Neuronal stem cell (in vitro differentiated cells): ENCODE measurements at places on chromosomes 3 and 15.

DNA sequence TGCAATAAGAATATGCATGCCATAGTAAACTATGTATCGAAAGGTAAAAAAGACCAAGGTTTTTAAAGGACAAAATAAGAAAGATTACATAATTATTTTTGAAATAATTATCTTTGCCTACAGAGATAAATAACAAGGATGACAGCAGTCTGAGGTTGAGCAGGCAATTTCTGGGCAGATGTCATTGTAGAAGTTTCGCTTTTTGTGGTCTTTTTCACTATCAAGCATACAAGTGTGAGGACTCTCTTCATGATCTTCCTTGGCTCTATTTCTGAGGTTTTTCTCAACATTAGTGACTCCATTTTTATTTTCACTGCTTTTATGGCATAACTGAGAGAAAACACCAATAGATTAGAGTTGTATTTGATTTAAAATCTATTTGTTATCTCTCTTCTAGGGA, 1337.9 kb upstream of the EPHA6 start:
- DNase-seq = no peak

GRCh38 chr3:119632216-119632615, 28.2 kb downstream of the POPDC2 start:
- no peak for DNase-seq

DNA sequence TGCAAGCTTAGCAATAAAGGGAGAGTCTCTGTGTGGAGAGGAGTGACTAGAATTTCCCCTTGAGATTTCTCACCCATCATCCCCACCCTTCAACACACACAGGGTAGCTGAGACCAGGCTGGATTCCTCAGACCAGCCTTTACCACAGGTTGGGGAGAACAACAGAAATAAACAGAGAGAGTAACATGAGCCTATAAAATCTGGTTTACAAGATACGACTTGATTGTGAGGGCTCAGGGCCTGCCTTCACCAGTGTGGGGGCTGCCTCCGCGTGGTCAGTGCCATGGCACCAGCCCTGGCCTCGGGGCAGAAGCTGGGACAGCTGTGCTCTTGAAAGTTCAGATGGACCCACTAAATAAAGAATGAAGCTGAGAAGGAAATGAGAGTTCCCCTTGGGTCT, 14.6 kb upstream of the MAGEF1 start:
- DNase-seq = no peak

DNA sequence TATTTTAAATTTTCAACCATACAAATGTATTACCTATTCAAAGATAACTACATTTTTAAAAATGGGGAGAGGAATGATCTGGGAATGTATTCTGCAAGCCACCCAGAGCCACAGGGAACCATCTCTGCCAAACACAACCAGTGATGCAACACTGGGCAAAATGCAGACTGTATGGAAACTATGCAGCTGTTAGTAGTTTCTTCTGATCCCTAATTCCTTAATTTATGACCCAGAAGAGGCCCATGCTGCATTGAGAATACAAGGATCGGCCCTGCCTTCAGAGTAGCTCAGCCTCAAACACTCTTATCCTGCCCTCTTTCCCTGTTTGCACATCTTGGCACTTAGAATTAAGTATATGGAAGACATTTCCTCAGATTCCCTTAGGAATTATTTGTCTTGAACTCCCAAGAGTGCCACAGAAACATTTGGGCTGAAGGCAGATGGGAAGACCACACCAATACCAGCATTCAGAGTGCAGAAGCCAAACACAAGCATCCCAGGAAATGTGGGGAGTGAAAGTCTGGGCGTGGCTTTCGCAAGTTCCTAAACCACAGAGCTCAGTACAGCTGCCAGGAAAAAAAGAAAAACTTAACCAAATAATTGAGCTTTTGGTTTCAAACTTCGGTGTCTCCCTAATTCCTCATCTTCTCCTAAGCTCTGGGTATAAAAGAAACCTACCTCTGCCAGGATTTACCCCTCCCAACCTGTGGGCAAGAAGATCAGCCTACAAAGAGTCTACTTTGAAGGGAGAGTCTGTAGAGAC, 5.3 kb downstream of the SNUPN start:
- no peak for DNase-seq

DNA sequence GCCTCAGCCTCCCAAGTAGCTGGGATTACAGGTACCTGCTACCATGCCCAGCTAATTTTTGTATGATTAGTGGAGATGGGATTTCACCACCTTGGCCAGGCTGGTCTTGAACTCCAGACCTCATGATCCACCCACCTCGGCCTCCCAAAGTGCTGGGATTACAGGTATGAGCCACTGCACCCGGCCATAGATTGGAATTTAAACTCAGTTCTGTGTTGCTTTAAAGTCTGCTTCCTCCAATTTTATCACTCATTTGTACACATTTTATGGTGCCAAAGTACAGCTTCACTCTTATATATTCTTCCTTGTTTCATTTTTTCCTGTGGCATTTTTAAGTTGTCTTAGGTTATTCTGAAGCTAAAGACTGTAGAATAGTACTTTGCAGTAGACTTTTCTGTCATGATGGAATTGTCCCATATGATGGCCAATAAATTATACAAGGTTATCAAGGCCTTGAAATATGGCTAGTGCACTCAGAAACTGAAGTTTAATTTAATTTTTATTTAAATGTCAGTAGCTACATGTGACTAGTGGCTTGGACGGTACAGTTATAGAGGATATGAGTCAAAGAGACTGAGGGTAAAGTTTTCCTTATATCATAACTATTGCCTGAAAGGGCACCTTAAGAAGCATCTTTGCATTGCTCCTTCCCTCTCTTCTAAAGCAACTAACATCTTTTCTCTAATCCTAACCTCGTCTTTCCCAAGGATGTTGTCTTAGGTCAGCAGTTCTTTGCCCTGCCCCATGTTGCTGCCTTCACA, 28.1 kb downstream of the ATP11B start:
- DNase-seq = no peak

DNA sequence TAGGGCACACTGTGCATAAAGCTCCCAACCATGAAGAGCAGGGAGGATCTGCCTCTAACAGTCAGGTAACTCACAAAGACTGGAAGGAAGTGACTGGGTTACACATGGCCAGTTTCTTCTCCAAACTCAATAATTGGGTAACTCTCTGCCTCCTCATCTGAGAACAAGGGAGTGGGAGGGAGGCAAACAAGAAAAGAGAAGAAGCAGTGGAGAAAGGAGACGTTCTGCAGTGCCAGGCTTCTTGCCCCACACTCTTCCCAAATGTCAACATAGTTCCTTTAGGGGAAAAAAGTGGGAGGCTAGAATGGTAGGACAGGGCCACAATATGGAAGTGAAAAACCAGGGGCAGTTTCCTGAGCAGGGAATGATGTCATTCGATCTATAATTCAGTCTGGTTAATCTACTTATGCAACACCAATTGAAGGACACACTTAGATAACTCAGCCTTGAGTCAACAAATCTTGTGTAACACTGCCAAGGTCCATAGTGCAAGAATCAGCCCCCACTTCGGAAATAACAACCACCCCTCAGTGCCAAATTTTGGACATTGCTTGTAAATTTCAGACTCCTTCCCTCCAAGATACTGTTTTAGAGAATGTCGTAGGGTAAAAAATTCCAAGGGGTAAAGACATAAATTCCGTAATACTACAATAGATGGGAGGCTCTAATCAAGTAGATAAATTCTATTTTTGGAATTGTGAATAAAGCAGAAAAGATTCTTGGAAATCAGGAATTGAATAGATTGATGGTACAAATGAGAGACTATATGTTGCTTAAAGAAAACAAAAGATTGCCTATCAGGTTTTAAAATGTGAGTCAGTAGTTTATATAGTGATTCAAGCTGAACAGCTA, 143.0 kb downstream of the LPP start:
- no peak for DNase-seq

- no peak for DNase-seq
These were observed 237.0 kb downstream of the UACA start for GRCh38 chr15:70526221-70526973.

DNA sequence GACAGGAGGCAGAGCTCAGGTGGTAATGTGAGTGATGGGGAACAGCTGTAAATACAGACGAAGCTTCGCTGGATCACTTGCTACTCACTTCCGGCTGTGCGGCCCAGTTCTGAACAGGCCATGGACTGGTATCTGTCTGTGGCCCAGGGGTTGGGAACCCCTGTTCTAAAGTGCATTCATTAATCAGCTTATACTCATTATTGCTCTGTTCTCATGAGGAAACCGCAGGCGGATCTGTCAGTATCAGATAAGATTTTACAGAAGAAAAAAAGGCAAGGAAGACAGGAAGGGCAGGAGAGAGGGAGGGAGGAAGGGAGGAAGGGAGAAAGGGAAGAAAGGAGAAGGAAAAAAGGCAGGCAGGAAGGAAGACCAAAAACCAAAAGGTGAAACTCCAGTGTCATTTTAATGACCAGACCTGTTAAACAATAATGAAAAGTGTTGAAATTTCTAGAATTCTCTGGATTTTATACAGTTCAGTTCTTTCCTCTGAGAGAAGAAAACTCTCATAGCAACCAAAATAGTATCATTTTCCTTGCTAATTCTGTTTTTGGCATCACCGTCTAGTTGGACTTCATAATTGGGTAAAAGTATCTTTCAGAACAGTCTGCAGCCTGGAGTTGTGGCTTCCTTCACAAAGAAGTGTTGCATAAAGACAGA, 128.0 kb upstream of the PROK2 start:
- no peak for DNase-seq

DNA sequence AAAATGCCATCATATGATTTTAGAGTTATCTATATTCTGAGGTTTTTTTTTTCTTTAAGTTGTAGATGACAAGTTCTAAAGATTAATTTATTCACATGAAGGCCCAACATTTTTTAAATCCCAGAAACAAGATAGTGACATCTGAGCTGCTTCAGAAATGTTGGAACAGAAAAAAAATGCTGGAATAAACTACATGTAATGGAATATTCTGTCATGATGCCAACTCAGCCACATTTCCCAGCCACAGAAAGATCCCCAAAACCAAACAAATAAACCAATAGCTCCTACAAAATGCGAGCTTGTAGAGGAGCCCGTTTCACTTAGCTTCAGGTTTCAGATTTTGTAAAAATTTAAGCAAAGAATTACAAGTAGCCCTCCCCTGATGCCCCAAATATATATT, 111.0 kb upstream of the MYO5C start:
- DNase-seq = no peak

- DNase-seq = no peak
These were observed at the start of gene DPPA2 for GRCh38 chr3:109316162-109316730. Gene DPPA2 (minus strand): TSS chr3:109316517. CDS start chr3:109314542, 1,975 bp downstream.

DNA sequence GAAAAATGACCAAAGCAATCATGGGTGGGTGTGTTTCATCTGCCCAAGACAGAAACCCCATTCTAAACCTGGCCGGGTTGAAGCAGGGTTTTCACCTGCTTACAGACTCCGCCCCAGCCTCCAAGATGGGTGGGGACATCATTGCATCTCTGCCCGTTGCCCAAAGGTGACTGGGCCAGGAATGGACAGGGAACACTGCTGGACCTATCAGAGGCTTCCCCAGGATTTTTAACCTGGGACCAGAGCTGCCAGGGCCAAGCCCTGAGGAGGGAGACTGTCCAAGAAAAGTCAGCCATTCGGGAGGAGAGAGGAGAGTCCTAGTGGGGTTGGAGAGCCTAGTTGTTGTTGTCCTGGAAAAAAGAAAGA, 109.7 kb upstream of the ALDH1A3 start:
- DNase-seq = no peak

DNA sequence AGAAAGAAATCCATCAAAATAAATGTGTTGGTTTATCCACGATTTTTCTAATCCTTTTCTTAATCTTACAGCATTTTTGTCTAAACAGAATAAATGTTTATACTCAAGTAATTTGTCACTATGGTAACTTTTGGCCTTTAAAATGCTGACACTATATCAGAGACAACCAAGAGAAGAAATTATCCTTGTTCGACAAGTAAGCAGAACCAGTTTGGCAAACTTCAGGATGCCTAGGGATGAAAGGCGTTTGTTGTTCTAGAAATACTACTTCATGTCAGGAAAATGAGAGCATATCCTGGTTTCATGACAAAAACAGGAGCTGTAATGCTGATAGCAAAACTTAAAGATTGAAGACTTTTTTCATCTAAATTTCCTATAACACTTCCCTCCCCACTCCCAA, 308.0 kb upstream of the ATP11B start:
- DNase-seq = no peak

GRCh38 chr15:91947683-91948608, 94.4 kb downstream of the SLCO3A1 start:
- no peak for DNase-seq

DNA sequence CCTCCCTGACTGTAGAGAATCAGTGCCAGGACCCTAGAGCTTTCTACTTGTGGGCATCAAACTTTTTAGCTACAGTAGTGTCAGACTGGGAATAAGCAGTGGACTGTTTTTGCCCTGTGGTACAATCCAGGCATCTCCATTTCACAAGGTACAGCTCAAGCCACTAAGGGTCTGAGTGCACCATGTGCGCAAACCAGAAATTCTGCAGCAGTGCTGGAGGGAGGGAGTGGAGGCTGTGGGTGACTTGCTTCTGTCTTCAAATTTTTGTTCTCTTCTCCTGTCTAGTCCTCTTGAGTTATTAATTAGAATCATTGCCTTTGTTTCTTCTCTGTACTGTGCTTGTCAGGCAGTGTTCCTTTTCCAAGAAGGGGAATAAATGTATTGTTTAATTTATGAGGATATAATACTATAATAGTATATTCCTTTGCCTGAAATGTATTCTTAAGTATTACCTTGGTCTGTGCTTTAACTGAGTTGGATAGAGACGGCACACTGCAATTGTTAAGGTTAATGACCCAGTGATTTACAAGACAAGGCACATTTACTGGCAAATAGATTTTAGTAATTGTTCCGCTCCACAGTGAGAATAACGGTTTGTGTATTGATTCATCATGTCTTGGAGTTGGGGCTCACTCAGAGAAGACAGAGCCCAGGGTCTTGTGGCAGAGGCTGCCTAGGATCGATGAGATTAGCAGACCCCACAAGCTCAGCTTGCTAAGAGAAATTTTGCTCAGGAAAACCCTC, 390.6 kb upstream of the CFAP20DC start:
- no peak for DNase-seq

DNA sequence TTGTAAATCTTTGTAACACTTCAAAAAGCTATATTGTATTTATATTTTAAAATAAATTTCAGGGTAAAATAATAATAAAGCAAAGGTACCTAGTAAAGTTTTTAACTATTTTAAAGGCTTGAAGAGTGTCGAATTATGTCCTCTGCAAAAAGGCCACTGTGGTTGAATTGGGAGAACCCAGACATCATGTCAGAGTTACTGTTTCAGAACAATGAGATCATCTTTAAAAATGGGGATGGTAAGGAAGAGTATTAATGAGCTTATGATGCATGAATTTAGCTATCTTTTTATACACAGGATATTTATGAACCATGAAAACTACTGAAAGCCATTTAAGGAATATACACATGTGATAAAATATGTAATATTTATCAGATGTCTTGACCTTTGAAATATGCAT, 26.3 kb downstream of the KCNMB3 start:
- no peak for DNase-seq

- no peak for DNase-seq
These were observed 197.7 kb downstream of the CD47 start for GRCh38 chr3:107892955-107893624.

- peak; percentile 29 for DNase-seq
These were observed 50.2 kb downstream of the CHDH start for GRCh38 chr3:53795789-53796560.

DNA sequence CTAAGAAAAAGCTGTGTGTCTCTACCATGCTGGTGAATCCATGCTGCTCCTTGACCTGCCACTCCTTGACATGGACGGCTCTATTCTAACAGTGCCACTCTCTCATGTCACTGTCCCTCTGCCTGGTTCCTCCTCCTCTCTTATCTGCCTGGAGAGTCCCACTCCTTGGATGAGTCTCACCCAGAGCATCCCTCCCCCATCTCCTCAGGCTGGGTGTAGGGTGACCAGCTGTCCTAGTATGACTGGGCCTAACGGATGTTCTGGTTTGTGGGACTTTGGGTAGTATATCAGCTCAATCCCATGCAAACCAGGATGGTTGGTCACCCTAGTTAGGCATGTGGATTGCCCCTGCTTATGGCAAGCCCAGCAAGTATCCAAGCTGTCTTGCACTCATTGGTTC, 54.3 kb downstream of the LIPC start:
- DNase-seq = no peak
